ENCODE measurements at places on chromosomes 1 and 21.
A peak's percentile ranks its signal among the peaks of the same experiment; 100 is the strongest.

DNA sequence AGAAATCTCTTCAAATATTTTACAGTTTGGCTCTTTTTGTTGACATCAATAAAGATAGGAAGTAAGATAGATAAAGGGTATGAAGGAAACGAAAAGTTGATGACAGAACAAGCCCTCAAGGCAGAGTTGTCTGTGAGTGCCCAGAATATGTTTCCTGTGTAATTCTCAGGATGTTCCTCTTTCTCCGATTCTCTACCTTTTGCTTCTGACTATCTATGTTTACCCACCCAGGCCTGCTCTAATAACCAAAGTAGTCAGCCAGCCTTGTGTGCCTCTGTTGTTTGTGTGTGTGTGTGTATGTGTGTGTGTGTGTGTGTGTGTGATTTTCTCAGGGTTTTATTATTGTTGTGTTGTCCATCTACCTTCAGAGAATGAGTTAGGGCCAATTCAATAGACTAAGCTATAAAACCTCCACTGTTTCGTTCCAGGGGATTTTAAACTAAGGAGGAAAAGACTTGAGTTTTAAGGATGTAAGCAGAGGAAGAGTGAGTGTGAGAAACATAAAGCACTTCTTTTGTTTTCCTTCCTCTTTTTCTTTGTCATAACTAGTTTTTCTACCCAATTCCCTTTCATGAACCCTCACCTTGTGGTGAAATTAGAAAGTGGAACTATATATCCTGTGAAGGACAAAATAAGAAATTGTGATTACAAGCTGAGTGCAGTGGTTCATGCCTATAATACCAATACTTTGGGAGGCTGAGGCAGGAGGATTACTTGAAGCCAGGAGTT lies 627.4 kb upstream of the NR5A2 start:
- no peak for DNase-seq

GRCh38 chr1:32962248-32962896 lies 2.2 kb downstream of the RNF19B start:
- DNase-seq = peak; percentile 33

- no peak for DNase-seq
Observed at GRCh38 chr1:117694543-117694942, 88.7 kb downstream of the TENT5C start.

DNA sequence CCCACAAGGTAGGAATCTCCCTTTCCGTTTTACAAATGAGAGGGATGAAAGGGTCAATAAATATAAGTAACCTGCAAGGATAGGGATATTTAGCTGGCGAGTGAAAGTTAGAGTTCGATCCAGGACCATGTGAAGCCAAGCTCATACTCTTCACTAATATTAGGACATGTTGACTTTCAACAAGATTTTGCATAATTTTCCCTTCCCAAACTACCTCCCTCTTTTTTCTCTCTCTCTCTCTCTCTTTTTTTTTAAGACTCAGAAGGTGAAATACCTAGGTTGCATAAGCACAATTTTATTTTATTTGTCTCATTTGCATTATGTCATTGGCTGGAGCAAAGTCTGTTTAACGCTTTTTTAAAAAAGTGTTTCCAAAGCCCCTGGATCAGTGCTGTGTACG lies 8.1 kb upstream of the MT1HL1 start:
- DNase-seq = no peak

- DNase-seq = no peak
Observed at GRCh38 chr1:60036856-60037460, 36.6 kb downstream of the C1orf87 start.

DNA sequence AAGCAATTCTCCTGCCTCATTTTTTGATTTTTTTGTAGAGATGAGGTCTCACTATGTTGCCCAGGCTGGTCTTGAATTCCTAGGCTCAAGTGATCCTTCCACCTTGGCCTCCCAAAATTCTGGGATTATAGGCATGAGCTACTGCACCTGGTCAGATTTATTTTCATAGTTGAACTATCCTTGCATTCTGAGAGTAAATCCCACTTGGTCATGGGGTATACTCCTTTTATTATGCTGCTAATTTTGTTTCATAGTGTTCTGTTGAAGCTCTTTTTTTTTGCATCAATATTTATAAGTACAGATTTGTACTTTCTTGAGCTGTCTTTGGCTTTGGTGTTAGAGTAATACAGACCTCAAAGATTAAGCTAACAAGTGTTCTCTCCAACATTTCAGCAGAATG lies 12.8 kb upstream of the CCSAP start:
- DNase-seq = no peak

GRCh38 chr1:204592246-204592948 lies 76.2 kb downstream of the MDM4 start:
- no peak for DNase-seq

- DNase-seq = no peak
Observed at GRCh38 chr1:56355918-56356317, 223.4 kb downstream of the PLPP3 start.

DNA sequence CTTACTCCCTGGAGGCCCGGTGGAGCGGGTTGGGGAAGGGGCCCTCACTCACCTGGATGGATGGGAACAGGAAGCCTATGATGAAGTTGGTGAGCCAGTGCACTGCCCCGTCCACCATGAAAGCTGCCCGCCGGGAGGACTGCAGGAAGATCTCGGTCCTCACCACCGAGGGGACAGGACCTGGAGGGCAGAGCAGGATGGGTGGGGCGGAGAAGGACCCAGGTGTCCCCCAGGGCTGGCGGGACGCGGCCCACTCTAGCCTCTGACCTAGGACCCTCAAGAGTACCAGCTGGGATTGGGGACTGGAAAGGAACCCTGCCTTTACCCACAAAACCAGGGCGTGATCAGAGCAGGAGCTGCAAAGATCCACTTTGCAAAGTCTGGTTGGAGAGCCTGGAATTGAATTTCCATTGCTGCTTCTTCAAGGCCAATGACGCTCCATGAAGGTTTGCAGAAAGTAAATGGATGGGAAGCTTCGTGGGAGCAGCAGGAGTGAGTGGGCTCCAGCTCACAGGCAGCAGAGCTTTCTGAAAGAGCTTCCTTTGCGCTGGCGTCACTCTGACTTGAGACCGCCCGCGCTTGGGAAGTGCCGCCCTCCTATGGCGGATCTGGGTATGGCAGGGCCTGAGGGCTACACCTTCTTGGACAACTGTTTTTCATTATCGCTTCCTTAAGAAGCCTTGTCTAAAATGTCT lies 21.4 kb downstream of the SLC2A7 start:
- DNase-seq = peak; percentile 74

DNA sequence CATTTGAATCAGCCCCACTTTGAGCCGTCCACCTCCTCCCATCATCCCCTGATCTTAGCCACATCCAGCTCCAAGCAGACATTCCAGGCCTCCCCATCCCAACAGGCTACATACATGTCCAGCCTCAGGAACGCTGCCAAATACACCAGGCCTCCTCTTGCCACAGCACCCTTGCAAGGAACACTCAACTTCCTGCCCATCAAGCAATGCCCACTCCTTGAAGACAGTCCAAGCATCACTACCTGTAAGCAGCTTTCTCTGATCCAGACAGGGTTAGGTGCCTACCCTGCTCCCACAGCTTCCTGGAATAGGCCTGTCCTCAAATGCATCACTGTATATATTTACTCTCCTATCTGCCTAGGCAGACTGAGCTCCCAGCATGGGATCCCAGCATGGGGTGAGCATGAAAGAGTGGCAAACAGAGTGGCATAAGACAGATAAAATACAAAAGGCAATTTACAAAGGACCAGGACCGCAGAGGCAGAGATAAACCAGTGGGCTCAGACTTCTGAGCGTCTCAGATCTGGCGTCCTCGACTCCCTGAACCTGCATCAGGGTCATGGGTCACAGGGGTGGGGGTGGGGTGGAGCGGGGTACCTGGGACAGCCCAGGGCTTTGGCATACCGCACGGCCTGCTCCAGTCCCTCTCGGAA lies 816 bp downstream of the HYI start:
- no peak for DNase-seq

GRCh38 chr1:54997711-54997986 lies 1.1 kb upstream of the BSND start:
- DNase-seq = no peak

- DNase-seq = no peak
Observed at GRCh38 chr1:221788466-221788865, 46.6 kb upstream of the DUSP10 start.

DNA sequence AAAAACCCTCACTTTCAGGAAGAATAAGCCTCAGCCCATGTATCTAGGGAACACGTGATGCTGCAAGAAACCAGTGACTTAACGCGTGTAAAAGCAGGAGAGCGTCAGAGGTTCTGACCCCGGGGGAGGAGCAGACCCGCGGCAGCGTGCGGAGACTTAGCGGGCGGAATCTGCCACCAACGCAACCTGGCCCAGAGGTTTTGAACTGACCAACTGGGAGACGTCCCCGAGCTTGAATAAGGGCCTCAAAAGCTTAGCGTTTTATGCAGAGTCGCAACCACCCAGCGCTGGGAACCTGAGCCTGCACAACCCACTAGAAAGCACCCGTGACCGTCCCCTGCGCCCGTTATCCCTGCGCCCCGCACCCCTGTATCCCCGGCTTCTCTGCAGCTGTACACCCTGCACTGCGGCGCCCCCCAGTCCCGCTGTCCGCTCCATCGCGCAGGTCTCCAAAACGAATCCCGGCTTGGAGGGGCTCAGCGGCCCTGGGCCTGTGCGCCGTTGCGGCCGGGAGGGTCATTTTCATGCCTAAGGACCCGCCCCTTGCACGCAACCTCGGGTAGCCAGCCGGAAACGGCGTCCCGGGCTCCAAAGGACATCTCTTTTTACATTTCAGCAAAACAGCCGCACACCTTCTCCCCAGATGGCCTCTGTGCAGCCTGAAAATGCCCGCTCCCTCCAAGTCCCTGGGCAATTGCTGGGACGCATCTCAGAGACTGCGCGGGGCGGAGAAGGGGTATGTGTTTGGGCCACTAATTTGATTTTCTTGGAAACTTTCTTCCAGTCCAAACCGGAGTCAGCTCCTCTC lies 29.4 kb upstream of the TRIM17 start:
- DNase-seq = peak; percentile 59
